ENCODE measurements at places on chromosomes 16 and 17.

- no peak for DNase-seq
These were observed 8.2 kb downstream of the TUFM start for GRCh38 chr16:28837672-28838557.

DNA sequence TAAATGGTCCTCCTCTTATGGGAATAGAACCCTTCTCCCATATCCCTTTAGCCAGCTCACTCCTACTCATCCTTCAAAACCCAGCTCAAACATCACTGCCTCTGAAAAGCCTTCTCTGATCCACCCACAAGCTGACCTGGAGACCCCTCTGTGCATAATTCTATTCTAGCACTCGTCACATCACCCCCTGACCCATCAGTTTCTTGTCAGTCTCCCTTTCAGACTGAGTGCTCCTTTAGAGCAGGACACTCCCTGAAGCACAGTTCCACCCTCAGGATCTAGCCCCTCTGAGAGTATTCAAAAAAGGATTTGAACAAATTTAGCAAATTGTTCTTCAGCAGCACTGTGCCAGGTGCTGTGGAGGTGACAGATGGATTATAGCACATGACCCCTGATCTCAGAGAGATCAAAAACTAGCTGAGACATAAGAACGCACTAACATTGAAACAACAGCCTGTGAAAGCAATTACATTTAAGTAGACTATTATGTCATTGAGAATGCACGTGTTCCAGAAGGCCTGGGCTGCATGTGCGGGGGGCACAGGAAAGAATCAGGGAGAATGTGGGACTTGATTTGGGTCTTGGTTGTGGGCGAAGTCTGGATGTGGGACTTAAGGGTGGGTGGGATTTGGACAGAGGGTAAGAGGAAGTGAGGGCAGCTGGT lies 43.5 kb downstream of the MRPS23 start:
- peak; percentile 94 for DNase-seq

- DNase-seq, result no peak
These were observed 47.6 kb downstream of the NUP93 start for GRCh38 chr16:56777482-56777881.

DNA sequence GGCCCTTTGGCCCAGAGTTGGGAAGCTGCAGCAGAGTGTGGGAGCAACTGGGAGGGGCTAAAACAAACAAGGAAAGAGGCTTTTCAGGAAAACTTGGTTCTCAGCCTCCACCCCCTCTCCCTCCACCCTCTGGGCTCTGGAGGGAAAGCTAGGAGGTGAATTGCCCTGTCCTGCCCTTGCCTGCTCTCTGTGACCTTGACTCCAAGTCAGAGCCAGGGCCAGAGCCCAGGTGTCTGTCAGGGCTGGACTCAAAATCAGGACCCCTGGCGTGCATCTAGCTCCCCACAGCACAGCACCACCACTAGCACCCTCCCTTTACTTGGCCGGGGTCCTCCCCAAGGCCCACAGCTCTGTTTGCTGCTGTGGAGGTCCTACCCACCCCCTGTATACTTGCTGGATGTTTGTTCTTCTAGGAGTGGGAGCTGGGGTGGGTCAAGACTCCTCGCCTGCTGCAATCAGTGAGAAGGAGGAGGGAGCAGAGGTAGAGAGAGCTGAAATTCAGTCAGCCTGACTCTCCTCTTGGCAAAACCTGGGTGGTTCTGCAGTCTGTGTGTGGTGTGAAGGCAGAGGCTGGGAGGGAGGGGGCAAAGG lies 2.8 kb upstream of the NR1D1 start:
- no peak for DNase-seq

DNA sequence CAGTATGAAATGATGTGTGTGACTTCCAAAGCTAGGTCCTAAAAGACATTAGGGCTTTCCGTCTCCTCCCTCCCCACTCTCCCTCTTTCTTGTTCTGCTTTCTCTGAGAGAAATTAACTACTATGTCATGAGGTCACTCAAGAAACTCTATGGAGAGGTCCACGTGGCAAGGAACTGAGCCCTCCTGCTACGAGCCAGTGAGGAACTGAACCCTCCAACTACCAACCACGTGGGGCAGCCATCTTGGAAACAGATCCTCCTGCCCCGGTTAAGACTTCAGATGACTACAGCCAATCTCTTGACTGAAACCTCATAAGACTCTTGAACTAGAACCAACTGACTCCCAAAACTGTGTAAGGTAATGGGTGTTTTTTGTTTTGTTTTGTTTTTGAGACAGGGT lies 4.2 kb upstream of the ALOX15 start:
- no peak for DNase-seq

DNA sequence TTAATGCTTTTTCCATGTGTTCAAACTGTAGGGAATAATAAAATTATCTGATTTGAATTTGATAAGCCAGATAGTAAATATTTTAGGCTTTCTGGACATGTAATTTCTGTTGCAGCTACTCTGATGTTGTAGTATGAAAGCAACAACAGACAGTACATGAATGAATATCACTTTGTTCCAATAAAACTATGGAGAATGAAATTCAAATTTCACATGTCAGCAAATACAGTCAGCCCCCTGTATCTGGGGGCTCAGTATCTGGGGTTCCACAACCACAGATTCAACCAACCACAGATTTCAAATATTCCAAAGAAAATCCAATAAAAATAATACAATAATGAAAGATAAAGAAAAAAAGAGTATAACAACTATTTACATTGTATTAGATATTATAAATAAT lies 8.2 kb upstream of the CLTC start:
- no peak for DNase-seq

- DNase-seq, result no peak
These were observed 37.4 kb downstream of the RHBDL3 start for GRCh38 chr17:32302860-32303649.

DNA sequence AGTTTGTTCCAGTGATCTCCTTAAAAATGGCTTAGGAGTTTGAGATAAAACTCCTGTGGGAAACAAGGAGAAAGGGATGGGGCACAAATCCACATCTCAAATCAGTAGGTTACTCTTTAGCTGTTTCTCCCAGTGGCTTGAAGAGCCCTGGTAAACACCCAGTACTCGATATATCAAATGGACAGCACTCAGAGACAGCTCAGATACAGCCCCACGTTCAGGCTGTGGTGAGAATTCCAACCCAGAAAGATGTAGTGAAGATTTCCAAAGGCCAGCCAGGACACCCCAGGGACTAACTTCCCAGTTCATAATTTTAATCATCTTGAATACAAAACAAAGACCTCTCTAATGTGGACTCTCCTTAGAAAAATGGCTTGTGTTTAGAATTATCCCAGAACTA lies 6.4 kb upstream of the VEZF1 start:
- DNase-seq, result no peak

DNA sequence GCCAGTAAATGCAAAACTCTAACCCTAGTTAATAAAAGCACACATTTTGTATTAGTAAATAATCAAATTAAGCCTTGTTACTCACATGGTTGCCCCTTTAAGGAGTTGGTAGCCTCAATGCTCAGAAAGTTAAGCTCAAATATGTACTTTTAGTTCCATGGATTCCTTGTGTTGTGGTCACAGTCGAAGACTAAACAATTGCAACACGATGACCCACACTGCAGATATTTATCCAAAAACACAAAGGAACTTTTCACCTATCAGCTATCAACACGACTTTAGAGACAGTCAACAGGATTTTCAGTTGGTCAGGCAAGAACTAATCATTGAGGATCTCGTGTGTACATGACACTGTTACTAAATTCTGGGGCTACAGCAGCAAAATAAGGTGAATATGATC lies 47.4 kb upstream of the NUDT7 start:
- DNase-seq, result no peak

- no peak for DNase-seq
These were observed 15.7 kb upstream of the NOG start for GRCh38 chr17:56577843-56578204.

DNA sequence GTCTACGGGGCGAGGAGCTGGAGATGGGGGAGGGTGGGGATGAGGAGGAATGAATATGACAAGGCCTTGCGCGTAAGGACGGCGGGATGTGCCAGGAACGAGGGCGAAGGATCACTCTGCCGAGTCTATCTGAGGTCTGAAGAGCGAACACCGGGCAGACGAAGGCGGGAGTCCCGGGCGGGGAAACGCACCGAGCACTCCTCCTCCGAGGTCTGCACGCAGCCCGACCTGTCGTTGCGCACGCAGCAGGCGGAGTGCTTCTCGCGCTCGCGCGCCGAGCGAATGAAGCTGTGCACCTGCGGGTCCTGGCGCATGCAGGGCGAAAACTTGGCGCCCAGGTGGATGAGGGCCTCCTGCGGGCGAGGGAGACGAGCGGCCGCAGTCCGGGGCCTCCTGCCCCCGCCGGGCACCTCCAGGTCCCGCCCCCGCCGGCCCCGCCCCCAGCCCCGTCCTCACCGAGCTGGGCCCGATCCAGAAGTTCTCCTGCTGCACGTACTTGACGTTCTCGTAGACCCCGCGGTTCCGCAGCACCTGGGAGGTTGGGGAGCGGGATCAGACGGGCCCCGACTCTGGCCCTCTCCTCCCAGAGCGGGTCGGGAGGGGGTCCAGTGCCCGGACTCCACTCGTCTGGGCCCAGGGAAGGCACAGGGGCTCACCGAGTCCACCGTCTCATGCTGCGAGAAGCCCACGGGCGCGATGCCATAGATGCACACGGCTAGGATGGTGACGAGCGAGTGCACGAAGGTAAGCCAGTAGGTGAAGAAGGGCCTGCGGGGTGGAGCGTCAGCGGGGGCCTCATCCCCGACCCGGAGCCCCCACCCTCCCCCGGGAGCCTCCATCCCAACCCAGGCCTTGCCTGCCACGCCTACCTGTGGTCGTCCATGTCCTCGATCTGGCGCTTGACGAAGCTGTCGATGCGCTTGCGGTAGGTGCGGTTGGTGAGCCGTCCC lies 7.6 kb downstream of the SNRNP25 start:
- no peak for DNase-seq

GRCh38 chr16:4936181-4936990 lies 562 bp downstream of the PPL start:
- DNase-seq, result no peak

DNA sequence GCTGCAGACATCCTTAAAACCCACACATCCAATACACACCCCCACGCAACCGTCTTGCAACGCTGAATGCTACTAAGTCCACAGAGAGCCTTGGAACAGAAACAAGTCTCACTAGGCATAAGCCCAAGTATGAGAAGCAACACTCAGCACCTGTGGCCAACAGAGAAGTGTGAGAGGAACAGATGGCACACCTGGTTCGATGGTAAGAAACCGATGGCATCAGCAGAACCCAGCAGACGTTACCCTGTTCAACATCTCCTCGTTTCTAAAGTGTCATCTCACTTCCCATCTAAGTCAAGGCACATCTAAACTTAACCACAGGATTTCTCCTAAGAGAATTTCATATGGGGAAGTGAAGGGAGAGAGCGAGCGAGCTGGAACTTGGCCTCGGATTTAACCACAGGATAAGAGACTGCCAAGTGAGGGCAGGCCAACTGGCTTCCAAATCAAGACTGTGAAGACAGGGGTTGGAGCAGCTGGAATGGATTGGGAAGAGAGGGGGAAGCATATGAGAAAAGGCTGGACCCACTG lies 41.0 kb downstream of the NXPH3 start:
- DNase-seq, result no peak

DNA sequence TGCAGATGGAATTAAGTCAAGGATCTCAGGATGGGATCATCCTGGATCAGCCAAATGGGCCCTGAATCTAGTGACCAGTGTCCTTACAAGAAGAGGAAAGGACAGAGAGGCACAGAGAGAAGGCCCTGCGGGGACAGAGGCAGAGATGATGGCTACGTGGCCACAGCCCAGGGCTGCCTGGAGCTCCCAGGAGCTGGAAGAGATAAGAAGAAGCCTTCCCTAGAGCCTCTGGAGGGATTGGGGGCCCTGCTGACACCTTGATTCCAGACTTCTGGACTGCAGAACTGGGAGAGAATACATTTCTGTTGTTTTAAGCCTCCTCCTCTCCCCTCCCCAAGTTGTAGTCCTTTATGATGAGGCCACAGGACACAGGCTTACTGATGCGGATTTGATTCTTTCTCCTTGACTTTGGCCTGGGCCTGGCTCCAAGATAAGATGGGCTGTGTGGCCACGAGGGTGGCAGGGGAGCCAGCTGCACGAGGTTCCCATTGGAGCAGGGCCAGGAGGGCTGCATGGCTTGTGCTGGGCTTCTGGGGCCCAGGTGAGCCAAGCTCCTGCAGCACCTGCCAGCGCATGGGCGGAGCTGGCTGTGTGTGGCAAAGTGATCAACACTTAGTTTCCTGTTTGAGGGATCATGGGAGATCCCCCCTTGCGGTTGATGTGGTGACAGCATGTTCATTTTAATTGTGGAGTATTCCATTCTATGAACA lies 146.1 kb downstream of the IRF8 start:
- DNase-seq, result no peak

DNA sequence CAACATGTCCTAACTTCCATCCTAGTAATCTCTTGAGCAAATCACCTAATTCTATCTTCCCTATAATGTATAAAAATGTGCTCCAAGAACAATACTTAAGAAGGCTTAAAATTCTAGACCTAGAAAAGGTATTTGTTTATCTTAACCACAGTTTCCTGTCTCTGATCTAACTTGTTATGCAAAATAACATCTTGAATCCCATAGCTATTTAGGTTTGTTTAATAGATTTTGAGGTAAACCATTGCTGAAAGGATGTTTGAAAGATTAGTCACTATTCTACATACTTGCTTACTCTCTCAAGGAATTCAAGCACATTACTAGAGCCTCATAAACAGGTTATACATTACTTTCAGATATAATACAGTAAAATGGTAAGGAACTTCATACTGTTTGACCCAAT lies 13.0 kb downstream of the CA10 start:
- no peak for DNase-seq

DNA sequence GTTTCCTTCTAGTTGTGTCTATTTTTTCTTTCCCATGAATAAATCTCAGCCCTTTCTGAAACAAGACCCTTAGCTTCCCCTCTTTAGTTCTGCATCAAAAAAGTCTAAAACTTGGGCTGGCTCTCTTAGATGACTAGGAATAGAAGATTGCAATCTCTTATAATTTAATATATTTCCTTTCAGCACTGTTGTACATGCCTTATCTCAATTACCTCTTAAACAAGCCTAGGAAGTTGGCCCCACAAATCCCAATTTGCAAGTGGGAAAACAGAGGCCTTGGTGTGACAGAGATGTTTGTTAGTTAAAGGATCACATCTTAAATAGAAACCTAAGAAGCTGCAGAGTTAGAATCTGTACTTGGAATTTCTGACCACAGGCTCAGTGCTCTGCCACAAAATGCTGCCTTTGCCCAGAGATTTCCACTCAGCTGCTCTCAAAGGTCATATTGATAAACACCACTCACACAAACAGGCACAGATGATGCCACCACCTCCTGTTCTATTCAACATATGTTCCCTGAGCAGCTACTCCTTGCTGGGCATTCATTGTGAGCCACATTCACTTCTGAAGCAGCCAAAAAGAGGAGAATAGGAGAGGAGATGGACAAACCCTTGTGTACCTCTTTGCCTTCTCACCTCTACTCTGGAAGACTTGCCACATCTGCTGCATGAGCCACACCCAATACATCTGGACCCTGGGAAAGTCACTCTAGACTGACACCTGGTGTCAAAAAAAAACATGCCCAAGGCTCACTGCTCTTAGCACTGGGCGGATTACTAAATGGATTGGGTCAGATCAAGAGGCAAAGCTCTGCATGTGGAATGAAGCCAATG lies 5.5 kb downstream of the CCDC182 start:
- no peak for DNase-seq

GRCh38 chr17:34672176-34672785 lies 92.9 kb downstream of the TMEM132E start:
- DNase-seq, result no peak
